ENCODE measurements at places on chromosomes 3 and 15. TPM values are rescaled to one million over a fixed set of nuclear protein-coding genes. Genes with fewer than 3 reads are reported as not detected.

The CX3CR1 gene
- polyA plus RNA-seq, result 5.7 TPM

The SLC28A2 gene
- polyA plus RNA-seq, result 0.28 TPM

The FAM81A gene
- polyA plus RNA-seq, result 2.5 TPM

The NR1I2 gene
- polyA plus RNA-seq, result 0.41 TPM

The SNX33 gene
- polyA plus RNA-seq, result 25.3 TPM

Data from left lung (tissue), 14 donors.